Adipocyte (in vitro differentiated cells): ENCODE measurements at places on chromosomes 4 and X.

- DNase-seq: peak; percentile 36
Measured at GRCh38 chr4:134691915-134692314, 490.3 kb upstream of the PABPC4L start.

DNA sequence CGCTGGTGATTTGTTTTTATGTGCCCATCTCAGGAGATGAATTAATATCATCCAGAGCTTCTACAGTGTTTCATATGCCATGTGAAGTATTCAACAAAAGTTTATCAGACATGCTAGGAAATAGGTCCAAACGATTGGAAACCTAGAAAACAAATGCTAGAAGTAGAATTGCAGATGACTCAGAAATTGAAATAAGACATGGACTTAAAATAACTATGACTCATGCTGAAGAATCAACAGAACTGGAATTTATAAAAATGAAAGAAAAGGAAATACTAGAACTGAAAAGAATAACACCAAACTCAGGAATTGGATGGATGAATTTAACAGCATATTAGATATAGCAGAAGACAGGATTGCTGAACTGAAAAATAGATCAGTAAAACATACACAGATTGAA, 172.7 kb upstream of the GIMD1 start:
- DNase-seq: peak; percentile 71

DNA sequence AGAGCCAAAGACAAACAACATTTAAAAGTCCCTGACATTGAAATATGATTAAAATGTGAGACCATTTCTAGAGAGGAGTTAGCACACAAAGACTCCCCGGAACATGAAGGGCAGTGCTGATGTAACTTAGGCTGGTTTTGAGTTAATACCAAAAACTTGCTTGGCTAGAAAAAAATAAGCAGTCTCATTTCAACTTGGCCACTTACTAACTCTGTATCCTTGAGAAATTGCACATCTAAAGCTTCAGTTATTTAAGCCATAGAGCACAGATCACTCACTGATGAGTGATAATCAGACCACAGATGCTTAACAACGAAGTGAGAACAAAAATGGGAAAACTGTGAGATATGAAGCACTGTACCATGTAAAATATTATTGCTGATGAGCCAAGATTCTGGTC, 65.9 kb upstream of the MAOA start:
- DNase-seq: peak; percentile 69

GRCh38 chrX:148271263-148271662, 229.2 kb upstream of the AFF2 start:
- DNase-seq: no peak

DNA sequence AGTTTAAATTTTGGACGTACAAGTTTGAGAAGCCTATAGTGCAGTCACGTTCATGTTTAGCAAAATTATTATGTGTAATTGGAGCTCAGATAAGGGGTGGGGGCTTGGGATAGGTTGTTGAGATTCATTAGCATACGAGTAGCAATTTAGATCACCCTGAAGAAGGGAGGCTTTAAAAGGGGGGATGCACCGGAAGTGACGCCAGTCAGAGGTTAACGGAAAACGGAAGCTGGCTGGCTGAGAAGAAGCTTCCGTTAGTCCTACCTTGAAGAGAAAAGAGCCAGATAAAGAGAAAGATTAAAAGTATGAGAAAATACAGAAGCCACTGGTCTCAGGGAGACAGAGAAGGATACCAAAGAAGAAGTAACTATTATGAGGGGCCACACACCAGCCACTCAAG, 1.1 kb upstream of the NXT2 start:
- no peak for DNase-seq

DNA sequence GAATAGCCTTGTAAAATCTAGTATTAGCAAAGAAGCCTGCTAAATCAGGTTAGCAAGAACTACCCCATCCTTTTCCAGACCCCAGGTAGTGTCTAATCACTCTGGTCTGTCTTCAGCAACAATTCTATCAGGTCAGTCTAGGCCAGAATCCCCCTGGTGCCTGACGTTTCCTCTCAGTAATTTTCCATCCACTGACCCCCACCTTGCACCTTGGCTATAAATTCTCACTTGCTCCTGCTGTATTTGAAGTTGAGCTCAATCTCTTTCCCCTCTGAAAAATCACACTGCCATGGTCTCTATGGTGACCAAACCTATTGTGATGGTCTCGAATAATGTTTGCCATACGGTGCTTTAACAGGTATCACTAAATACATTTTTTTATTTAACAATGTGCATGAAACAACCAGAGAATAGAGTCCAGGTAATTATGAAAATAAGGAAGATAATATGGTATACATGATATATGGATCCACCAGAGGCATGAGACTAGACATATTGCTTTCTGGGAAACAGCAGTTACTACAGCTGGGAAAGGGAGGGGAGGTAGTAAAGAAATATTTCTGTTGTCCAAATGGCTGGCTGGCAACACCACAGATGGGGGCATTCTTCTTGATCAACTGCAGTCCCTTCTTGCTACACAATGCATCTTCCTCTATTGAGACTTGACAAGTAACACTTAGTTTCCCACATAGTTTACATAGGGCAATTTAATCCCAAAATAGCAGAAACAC, 33.8 kb downstream of the CXCL1 start:
- no peak for DNase-seq

DNA sequence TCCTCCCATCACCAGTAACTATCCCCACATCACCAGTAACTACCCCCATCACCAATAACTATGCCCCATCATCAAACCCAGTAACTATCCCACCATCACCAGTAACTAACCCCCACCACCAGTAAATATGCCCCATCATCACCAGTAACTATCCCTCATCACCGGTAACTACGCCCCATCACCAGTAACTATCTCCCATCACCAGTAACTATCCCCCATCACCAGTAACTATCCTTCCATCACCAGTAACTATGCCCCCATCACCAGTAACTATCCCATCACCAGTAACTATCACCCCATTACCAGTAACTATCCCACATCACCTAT, 2.9 kb downstream of the ASMTL start:
- DNase-seq: no peak

DNA sequence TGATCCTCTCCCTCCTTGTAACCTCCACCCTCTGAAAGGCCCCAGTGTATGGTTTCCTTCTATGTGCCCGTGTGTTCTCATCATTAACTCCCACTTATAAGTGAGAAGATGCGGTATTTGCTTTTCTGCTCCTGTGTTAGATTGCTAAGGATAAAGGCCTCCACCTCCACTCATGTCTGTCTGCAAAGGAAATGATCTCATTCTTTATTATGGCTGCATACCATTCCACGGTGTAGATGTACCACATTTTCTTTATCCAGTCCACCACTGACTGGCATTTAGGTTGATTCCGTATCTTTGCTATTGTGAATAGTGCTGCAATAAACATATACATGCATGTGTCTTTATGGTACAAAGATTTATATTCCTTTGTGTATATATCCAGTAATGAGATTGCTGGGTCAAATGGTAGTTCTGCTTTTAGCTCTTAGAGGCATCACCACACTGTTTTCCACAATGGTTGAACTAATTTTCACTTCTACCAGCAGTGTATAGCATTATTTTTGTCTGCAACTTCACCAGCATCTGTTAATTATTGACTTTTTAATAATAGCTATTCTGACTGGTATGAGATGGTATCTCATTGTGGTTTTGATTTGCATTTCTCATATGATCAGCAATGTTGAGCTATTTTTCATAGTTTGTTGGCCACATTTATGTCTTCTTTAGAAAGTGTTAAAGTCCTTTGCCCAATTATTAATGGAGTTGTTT, 1030.9 kb downstream of the FSTL5 start:
- DNase-seq: no peak

DNA sequence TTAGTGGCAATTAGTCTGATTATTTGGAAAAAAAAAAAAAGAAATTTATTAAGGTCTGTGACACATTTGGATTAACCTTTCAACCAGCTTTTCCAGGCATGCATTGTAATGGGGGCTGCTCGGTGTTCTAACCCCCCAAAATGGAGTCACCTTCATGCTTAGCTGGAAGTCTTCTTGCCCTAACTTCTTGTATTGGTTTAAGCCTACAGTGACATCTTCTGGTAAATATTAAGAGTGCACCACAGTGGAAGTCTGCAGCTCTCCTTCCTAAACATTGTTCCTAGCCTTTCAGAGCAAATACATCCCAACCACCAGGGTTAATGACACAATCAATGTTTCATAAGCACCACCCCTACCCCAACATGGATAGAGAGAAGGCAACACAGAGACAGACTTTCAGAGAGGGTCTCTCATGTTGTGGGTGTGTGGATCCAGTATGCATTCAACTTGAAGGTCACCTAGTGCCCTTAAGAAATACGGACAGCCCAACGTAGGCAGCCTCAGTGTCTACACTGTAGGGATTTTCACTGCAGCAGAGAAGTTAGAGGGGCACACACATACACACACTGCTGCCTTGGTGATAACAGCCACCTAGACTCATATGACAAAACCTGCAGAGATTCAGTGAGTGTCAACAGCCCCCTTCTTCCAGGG, 142.9 kb upstream of the MBNL3 start:
- DNase-seq: peak; percentile 65

DNA sequence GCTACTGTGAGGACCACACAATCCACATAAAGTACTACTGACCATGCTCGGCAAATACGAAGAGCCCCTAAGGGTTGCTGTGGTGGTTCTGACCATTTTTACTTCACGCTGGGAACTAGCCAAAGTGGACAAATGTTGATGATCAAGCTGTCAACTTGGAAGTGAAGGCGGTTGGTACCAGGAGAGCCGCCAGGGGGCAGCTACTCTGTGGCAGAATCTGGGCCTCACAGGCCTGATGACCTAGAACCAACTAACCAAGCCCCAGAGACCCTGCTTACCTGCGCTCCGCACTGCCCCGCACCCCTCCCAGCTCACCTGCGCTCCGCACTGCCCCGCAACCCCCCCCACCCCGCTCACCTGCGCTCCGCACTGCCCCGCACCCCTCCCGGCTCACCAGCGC, 5.6 kb downstream of the GAK start:
- DNase-seq: no peak

DNA sequence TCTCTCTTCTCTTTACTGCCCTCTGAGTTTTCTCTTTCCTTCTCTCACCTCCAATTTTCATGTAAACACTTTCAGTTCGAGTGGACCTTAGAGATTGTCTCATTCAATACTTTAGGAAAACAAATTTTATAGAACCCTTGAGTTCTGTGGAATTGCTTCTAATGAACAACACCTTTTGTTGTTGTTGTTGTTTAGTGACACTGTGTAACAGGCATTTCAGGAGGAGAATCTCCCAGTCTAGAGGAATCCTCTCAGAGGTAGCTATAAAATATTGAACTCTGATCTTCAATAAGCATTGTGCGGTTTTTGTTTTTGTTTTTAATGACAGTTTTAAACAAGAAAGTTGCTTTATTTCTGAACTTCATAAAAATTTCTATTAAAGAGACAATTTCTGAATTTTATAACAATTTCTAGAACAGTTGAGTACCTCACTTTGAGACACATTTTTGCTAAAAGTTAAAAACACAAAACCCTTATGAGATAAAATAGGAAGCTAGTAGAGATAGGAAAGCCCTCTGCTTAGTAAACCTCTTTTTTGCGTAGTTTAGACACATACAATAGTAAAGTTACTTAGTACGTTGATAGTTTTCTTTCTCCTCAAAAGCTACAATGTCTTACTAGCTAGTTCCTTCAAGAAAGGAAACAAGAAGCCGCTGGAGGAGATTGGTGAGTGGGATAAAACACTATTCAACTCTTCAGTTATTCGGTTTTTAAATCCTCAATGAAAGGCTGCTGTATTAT, 38.8 kb downstream of the CLCN3 start:
- DNase-seq: peak; percentile 30

- DNase-seq: no peak
Measured at GRCh38 chrX:57930051-57930450, 19.8 kb upstream of the ZXDA start.

- DNase-seq: peak; percentile 44
Measured at GRCh38 chrX:54248309-54248708, 65.3 kb upstream of the FAM120C start.

GRCh38 chrX:102837847-102838246, 99.2 kb upstream of the RAB40AL start:
- peak; percentile 4 for DNase-seq

DNA sequence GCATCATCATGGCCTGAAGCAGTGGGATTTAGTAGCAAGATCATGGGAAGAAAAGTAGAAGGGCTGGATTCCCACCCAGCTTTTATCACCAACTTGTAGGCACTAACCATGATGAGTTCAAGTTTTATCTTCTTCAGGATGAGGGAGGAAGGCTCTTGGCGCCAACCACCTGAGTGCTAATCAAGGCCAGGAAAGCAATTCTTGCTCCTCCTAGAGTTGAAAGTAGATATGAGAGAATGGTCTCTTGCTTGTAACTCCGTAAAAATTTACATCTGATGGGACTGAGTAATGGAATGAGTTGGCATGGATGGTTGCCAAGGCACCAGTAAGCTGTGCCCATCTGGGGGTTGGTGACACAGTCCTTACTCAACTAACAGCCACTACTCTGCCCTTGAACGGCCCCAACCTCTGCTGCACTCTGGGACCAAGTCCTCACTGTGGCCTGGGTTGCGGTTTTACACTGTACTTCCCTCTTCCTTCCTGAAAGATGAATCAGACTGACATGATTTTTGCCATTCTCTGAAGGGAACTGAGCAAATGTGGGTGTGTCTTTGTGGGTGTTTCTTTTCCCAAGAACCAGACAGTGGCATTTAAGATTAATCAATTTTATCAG, 39.4 kb upstream of the NDP start:
- DNase-seq: peak; percentile 69

DNA sequence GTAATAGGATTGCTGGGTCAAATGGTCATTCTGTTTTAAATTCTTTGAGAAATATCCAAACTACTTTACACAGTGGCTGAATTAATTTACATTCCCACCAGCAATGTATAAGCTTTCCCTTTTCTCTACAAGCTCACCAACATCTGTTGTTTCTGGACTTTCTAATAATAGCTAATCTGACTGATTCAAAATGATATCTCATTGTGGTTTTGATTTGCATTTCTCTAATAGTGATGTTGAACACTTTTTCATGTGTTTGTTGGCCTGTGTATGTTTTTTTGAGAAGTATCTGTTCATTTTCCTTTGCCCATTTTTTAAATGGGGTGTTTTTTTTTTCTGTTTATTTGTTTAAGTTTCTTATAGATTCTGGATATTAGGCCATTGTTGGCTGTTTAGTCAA, 659.0 kb upstream of the GNPDA2 start:
- DNase-seq: no peak

GRCh38 chr4:145823743-145824142, 114.9 kb downstream of the ZNF827 start:
- DNase-seq: no peak

GRCh38 chr4:40253906-40254305, 57.1 kb downstream of the RHOH start:
- no peak for DNase-seq

DNA sequence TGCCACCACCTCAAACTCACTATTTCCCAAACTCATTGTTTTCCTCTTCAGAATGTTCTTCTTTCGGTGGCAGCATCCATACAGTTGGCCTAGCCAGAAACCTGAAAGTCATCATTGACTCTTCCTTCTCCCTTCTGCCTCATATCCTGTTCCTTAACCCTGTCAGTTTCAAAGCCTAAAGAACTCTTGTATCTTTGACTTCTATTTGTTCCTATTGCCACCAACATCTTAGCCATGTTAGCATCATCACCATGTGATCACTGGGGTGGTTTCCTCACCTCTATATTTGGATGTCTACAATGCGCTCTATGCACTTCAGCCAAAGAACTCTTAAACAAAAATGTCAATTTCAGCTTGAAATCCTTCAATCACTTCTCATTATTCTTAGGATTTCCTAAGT, 29.0 kb downstream of the DDX60L start:
- no peak for DNase-seq
